GM12865 (cell line): ENCODE measurements at places on chromosomes 1 and 21.

- DNase-seq, result no peak
Observed at GRCh38 chr1:107777664-107778047, 187.3 kb downstream of the VAV3 start.

DNA sequence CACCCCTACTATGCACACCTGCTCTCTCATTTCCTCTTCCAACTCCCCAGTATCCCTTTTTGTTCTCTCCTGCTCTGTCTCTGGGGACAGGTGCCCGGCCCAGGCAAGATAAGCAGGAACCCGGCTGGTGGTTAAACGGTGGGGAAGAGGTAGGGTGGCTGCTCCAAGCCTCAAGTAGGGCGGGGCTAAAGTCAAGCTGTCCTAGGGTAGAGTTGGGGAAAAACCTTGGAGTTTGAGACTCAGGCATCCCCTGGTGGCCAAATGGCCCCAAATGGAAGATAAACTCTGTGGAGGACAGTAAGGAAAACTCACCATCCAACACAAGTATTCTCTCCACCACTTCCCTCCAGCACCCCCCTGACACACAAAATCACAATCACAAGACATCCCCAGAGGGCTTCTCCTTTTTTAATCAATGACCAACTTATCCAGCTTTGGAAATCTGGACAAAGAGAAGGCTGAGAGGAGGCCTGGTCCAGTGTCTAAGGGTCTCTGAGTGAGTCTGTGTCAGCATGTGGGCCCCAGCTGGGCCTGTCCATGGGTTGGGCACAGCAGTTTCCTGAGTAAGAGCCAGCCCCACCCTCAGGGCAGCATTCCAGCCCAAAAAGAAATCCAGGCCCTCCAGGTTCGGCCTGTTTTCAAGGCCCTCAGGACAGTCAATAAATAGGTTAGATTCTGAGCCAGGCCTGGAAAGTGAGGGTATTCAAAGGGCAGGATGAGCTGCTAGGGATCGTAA lies 9.8 kb downstream of the POMGNT1 start:
- no peak for DNase-seq

GRCh38 chr1:63794939-63795378 lies 21.1 kb downstream of the ROR1 start:
- DNase-seq, result no peak

- no peak for DNase-seq
Observed at GRCh38 chr1:3018051-3018471, 3.2 kb upstream of the ACTRT2 start.

GRCh38 chr1:225845571-225846259 lies 35.8 kb downstream of the EPHX1 start:
- peak; percentile 59 for DNase-seq

DNA sequence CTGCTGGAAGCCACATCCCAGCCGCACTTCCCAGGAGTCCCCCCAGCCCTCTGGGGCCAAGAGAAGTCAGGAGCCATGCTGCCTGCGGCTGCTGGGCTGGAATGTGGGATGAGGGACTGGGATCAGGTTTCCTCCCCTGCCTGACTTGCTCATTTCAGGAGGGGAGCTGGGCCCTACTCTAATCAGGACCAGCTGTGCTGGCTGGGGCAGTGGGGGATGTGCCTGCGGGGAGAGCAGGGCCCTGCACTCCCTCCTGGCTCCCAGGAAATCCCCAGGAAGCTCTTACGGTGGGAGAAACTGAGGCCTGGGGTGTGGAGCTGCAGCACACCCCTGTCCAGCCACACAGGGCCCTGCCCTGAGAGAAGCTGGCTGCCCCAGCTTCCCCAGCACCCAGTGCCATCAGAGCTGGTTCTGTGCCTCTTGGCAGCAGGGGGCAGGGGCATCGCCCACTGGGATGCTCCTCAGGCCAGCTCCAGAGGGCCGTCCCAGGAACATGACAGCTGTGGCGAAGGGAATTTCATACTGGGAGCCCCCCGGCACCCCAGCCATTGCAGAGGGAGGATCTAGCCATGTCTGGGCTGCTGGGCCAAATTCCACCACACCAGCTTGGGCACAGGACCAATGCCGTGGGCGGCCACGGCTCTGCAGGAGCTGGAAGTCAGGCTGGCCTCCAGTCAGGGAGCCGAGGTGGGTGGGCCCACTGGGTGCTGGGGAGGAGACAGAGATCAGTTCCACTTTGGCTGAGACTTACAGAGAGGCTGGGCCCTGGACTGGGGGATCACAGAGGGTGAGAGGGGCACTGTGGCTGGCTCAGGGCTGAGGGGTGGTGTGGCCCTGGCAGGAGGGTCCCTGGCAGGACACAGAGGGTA lies 21.3 kb upstream of the PRSS38 start:
- DNase-seq, result no peak

- no peak for DNase-seq
Observed at GRCh38 chr1:46465981-46466476, 23.6 kb upstream of the DMBX1 start.

- no peak for DNase-seq
Observed at GRCh38 chr1:151012684-151013471, 4.6 kb downstream of the PRUNE1 start.

- DNase-seq, result no peak
Observed at GRCh38 chr21:42013376-42013775, 3.2 kb upstream of the ZBTB21 start.

- DNase-seq, result no peak
Observed at GRCh38 chr1:38745476-38746401, 113.8 kb downstream of the RRAGC start.

- DNase-seq, result no peak
Observed at GRCh38 chr21:34023691-34024373, 49.5 kb upstream of the MRPS6 start.

GRCh38 chr1:220124542-220124941 lies 30.6 kb downstream of the IARS2 start:
- DNase-seq, result no peak

DNA sequence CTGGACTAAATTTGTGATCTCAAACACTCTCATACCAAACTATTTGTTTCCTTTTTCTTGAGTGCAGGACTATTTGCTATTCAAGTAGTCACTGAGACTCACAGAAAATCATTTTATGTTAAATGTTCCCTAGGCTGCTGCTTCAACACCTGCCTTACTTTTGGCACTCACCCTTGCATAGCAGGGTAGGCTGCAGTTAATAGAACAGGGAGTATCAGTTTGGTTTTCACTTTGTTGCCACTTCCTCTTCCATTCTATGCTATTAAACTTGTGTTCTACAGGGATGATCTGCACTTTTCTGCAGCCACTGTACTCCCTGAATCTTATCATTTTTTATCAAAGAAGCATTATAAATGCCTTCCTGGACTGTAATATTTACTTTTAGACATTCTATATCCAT lies 148.7 kb upstream of the PRMT6 start:
- peak; percentile 36 for DNase-seq

DNA sequence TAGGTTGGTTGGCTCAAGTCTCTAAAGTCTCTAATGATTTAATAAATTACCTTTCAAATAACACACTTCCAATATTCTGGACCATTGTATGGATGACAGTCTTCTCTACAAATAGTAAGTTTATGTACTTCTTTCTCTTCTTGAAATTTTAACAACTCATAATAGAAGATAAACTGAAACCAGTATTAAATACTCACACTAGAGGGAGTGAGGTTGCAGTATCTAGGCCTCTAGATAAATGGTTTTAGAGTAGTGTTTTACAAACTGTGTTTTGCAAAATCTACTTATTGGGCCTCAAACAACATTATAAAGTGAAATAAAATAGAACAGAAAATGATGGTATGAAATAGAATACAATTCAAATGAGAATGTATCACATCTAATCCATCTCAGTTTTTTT lies 479.9 kb upstream of the BRINP3 start:
- no peak for DNase-seq

DNA sequence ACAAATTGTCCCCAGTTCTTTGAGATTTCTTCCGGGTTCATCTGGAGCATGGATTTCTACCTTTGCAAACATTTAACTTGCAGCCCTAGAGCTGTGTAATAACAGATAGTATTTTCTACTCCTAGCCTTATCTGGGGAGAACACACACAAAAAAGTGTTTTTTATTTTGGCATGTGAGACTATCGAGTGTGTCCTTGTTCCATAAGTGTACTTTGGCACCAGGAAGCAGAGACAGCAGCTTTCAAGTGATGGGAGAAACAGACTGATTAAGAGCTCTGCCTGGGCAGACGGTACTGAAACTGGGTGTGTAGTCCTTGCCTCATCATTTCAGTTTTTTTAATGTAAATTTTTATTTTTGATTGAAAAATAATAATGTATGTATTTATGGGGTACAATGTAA lies 297.4 kb downstream of the ST6GALNAC3 start:
- no peak for DNase-seq

GRCh38 chr1:93701629-93702028 lies 20.0 kb upstream of the BCAR3 start:
- peak; percentile 77 for DNase-seq

- DNase-seq, result no peak
Observed at GRCh38 chr1:1001057-1001783, 1.3 kb upstream of the HES4 start.

- no peak for DNase-seq
Observed at GRCh38 chr1:91526496-91526895, 25.8 kb downstream of the CDC7 start.
